ENCODE measurements at places on chromosomes 11 and 22. TPM values are rescaled to one million over a fixed set of nuclear protein-coding genes. Genes with fewer than 3 reads are reported as not detected.

The FAM89B gene
- total RNA-seq, result 41.2 TPM

The SOX10 gene
- not detected for total RNA-seq

- no peaks in the 10 kb centered on the region for H3K36me3 ChIP-seq
- H3K4me1 ChIP-seq, result peaks cover 19% of the 10 kb centered on the region
- no peaks in the 10 kb centered on the region for H3K27me3 ChIP-seq
- H3K27ac ChIP-seq, result no peak overlapping the region
Measured at GRCh38 chr11:10494636-10495463, 39.8 kb downstream of the AMPD3 start.

- H3K4me3 ChIP-seq, result no peak overlapping the region
- H3K27ac ChIP-seq, result no peak overlapping the region
- H3K4me1 ChIP-seq, result 0 out of 2 replicates have a peak, but pooled peaks cover 7% of the 10 kb centered on the region
- no peaks in the 10 kb centered on the region for H3K36me3 ChIP-seq
Measured at GRCh38 chr11:855796-856195, 13.1 kb downstream of the TSPAN4 start.

DNA sequence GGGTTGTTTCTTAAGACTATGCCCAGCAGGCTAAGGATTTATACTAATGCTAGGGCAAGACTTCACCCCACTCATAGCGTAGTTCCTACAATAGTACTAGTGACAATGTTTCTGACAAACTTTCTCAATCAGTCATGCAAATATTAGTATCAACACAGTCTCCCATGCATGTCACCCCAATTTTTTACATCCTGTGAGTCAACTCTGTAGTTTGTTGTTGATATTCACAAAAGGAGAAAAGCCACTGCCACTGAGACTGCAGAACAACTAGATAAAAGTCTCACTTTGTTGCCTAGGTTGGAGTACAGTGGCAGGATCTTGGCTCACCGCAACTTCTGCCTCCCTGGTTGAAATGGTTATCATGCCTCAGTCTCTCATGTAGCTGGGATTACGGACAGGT lies 155.2 kb downstream of the RBFOX2 start:
- DNase-seq, result no peak
- no peaks in the 10 kb centered on the region for H3K36me3 ChIP-seq
- H3K27ac ChIP-seq, result no peak overlapping the region
- peaks cover 16% of the 10 kb centered on the region for H3K4me1 ChIP-seq

DNA sequence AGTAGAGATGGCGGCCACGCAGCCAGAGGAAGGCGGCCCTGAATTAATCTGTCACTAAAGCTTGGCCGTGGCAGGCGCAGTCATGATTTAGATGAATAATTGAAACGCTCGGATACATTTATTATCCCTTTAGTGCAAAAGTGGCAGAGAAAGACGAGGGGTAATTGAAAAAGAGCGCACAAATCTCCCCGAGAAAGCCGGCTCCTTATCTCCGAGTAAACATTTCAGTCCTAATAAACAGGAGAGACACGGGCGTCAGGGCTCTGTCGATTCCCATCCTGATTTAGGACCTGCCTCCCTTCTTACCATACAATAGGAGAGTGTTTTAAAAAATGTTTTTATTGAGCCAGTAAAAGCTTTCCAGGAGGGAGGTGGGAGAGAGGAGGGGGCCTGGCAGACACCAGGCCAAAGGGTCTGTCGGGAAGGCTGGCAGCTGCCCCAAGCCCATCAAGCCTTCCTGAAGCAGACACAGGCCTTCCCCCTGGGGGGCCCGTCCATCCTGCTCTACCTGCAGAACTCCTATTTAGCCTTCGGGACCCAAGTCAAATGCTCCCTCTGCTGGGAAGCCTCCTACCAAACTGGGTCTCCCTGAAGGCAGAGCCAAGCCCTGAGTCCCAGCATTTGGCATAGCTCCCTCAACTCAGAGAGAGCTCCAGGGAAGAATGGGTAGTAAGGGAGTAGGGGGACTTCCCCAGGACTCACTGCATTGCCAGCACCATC lies 22.8 kb downstream of the OTUB1 start:
- no peak overlapping the region for H3K4me3 ChIP-seq
- H3K27me3 ChIP-seq, result no peaks in the 10 kb centered on the region
- H3K36me3 ChIP-seq, result no peaks in the 10 kb centered on the region
- H3K4me1 ChIP-seq, result peaks cover 4% of the 10 kb centered on the region

- peaks cover 4% of the 10 kb centered on the region for H3K4me1 ChIP-seq
- H3K27me3 ChIP-seq, result no peaks in the 10 kb centered on the region
- H3K27ac ChIP-seq, result no peak overlapping the region
Measured at GRCh38 chr11:114482114-114482513, 42.8 kb downstream of the REXO2 start.

DNA sequence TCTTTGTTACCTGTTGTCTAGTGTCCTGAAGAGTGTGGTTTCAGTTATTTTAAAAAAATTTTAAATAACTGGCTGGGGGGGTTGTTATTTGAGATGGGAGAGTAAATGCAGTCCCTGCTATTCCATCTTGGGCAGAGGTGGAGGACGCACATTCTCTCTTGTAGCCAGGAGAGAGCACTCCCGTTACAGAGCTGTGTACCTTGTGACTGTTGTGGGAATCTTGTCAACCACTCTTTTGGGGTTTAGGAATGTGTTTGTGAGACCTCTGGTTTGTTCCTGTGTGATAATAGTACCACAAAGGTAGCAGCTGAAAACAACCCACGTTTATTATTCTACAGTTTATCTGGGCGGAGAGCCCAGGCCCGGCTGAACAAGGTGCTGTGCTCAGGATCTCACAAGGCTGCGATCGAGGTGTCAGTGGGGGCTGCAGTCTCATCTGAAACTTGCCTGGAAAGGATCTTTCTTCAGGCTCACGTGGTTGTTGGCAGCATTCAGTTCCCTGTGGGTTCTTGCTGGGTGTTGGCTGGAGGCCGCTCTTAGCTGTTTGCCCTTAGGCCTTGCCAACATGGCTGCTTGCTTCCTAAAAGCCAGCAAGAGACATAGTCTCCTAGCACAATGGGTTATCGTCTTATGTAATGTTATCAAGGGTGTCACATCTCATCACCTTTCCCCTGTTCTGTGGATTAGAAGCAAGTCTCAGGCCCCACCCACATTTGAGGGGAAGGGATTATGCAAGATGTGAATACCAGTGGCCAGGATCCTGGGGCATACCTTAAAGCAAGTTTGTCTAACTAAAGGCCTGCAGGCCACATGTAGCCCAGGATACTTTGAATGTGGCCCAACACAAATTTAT lies 20.6 kb downstream of the IGHMBP2 start:
- H3K27ac ChIP-seq, result no peak overlapping the region
- peaks cover 42% of the 10 kb centered on the region for H3K36me3 ChIP-seq
- no peak for DNase-seq
- no peak overlapping the region for H3K4me3 ChIP-seq
- no peaks in the 10 kb centered on the region for H3K4me1 ChIP-seq

GRCh38 chr11:70650075-70650909 lies 252.0 kb downstream of the CTTN start:
- no peaks in the 10 kb centered on the region for H3K4me1 ChIP-seq
- no peak overlapping the region for H3K4me3 ChIP-seq
- DNase-seq, result peak; percentile 76

GRCh38 chr11:45158891-45159605 lies 12.6 kb downstream of the PRDM11 start:
- H3K4me1 ChIP-seq, result peaks cover 3% of the 10 kb centered on the region
- no peak for DNase-seq
- H3K27me3 ChIP-seq, result no peaks in the 10 kb centered on the region
- H3K4me3 ChIP-seq, result no peak overlapping the region
- no peaks in the 10 kb centered on the region for H3K36me3 ChIP-seq

- no peaks in the 10 kb centered on the region for H3K27me3 ChIP-seq
- H3K4me3 ChIP-seq, result no peak overlapping the region
- H3K4me1 ChIP-seq, result peaks cover 13% of the 10 kb centered on the region
Measured at GRCh38 chr22:49930596-49931412, 12.4 kb downstream of the CRELD2 start.

All from GM23248 (cell line).